ENCODE measurements at places on chromosomes 16 and 17. TPM values are rescaled to one million over a fixed set of nuclear protein-coding genes. Genes with fewer than 3 reads are reported as not detected.

DNA sequence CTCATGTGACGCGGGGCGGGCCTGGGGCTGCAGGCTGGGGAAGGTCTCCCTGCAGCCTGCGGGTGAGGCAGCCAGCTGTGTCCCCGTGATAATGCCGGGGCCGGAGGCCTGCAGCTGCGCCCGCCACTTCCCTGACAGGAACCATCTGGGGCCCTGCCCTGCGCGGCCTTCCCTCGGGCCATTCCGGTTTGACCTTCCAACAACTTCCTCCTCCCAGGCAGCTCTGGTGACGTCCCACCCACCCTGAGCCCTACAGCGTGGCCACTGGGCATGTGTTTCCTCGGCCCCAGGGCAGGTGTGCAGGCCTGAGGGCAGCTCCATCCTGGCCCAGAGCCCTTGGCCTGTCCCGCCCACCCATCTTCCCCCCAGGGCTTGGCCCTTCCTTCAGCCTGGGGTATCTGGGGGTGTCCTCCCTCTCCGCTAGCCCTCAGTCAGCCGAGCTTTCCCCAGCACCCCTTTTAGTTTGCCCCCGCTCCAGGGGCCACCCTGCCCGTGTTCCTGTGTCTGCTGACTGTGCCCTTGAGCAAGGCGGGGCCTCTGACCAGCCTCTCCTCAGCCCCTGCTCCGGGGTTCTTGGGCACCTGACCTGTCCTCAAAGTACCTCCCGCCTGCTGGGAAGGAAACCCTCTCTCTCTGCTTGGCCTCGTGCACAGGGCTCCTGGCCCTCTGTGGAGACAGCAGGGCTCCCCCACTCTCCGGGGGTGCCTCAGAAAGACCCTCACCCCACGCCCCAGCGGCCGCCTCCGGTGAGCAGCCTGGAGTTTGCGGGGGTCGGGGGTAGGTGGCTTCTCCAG lies at the start of gene CBFA2T3:
Gene CBFA2T3 (minus strand): TSS at position 190 of the 794 bp plus-strand sequence. CDS start 400 bp downstream, outside the sequence.
- DNase-seq = peak; percentile 56

- DNase-seq = no peak
Observed at GRCh38 chr17:36545077-36545464, 352 bp downstream of the GGNBP2 start.

Gene CCDC40
- total RNA-seq = 7.1 TPM

DNA sequence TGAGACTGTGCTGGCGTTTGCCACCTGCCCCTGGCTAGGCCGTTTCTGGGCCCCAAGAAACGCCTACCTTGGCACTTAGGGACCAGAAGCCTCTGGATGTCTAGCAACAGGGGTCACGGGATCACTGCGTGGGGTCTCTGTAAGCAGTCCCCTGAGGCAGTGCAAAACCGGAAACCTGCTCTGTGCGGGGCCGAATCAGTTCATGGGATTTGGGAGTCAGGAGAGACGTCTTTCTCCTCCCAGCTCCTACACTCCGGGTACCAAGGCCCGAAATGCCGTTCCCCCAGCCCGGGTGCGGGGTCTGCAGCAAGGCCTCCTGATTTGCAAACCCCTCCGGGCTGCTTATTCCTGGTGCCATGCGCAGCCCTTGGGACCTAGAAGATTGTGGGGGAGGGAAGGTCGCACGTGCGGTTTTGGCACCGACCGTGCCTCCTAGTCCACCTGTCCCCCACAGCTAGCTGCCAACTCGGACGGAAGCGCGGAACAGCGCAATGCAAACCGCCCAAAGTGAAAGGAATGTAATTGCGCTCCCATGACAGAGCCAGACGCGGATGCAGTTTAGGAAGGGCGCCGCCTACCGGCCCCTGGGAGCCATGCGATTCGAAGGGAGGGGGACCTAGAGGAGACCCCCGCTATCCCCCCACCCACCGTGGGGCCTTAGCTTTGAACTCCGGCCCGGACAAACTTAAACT lies 6.5 kb downstream of the IRX5 start:
- no peak for DNase-seq

- no peak for DNase-seq
Observed at GRCh38 chr16:62298600-62298999, 262.4 kb upstream of the CDH8 start.

Measured in ovary (tissue), 10 donors.